ENCODE measurements at places on chromosomes 7 and 10.

DNA sequence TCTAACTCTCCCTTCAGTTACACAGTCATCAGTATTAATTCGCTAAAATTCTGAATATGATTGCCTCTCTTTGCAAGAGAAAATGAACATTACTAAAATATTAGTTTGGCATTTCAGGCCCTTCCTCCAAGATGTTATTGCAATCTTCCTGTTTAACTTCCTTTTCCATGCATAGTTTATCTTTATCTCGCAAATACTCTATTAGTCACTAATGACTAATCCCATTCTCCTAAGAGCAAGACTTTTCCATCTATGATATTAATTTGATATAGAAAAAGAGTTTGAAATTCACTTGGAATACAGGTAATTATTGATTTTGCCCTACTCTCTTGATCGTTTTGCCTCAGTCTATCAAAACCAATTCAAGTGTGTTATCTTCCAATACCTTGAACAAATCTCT is 41.8 kb upstream of the SEMA3A start:
- no peak for DNase-seq

DNA sequence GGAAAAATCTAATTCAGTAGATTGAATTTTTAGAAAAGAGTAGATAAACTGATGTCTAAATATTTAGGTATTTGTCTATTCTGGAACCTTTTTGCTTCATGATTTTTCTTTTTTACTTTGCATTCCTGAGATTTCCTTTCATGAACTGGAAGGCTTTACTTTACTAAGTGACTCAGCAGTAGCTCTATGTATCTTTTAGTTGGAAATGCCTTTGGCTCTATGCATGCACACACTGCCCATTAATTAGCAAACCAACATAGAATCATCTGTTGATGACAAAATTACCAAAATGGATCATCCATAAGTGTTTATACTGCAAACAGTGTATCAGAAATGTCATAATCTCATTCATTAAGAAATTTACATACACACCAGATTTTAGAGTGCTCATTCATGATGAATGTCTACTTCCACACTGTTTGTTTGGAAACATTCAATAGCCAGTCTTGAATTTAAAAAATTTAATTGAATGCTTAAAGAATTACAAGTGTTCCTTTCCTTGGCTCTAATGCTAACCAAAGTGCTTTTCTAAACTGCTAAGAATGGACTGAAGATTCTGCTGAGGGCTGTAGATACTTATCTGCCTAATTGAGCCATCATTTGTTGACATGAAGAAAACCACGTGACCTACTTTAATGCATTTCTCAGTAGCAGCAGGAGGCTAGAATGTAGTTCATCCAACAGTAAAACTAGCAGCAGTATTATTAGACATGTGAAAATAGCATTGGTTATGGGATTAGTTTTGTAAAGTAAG is 282.0 kb downstream of the ADK start:
- DNase-seq, result no peak

DNA sequence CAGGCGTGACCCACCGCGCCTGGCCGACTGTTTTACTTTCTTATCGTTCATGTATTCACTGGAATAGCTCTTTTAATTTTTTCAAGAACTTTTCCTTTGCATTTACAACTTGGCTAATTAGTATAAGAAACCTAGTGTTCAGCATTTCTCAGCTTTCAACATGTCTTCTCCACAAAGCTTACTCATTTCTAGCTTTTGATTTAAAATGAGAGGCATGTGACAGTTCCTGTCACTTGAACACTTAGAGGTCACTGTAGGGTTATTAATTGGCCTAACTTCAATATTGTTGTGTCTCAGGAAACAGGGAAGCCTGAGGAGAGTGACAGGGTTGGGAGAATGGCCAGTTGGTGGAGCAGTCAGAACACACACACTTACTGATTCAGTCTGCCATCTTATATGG is 125.1 kb upstream of the GPR22 start:
- DNase-seq, result no peak

DNA sequence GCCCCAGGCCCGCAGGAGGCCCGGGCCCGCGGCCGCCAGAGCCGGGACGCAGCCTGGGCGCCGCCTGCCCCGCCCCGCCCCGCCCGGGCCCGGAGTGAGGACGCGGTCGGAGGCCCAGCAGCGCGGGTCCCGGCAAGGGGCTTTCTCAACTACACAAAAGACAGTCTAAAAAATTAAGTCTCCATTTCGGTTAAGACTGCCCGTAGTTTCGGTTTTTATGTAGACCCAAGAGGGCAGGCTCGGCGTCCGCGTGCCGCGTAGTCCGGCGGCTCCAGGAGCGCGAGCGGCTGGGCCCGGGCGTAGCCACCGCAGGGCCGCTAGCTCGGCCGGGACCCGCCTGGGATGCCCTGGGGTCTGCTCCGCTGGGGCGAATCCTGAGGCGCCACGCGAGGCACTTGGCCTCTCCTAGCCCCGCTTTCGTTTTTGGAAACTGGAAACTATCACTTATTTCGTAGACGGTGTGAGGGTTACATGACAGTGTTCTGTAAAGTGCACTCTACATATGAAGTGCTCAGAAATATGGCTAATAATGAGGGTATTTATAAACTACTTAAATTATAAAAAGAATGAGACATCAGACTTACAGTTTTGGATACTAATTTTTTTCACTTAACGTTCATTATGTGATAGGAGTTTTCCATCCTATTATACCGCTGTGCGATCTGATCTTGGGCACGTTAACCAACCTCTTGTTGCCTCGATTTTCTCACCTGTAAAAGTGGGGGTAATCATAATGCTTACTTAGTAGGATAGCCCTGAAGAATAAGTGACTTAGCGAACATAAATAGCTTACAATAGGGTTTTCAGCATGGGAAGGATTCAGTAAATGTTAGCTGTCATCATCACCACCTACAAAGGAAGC is 573 bp downstream of the BLVRA start:
- DNase-seq, result peak; percentile 34

DNA sequence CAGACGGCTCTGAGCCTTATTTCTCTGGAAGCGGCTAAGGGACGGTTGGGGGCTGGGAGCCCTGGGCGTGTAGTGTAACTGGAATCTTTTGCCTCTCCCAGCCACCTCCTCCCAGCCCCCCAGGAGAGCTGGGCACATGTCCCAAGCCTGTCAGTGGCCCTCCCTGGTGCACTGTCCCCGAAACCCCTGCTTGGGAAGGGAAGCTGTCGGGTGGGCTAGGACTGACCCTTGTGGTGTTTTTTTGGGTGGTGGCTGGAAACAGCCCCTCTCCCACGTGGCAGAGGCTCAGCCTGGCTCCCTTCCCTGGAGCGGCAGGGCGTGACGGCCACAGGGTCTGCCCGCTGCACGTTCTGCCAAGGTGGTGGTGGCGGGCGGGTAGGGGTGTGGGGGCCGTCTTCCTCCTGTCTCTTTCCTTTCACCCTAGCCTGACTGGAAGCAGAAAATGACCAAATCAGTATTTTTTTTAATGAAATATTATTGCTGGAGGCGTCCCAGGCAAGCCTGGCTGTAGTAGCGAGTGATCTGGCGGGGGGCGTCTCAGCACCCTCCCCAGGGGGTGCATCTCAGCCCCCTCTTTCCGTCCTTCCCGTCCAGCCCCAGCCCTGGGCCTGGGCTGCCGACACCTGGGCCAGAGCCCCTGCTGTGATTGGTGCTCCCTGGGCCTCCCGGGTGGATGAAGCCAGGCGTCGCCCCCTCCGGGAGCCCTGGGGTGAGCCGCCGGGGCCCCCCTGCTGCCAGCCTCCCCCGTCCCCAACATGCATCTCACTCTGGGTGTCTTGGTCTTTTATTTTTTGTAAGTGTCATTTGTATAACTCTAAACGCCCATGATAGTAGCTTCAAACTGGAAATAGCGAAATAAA is 175.5 kb downstream of the RNF216 start:
- DNase-seq, result no peak

DNA sequence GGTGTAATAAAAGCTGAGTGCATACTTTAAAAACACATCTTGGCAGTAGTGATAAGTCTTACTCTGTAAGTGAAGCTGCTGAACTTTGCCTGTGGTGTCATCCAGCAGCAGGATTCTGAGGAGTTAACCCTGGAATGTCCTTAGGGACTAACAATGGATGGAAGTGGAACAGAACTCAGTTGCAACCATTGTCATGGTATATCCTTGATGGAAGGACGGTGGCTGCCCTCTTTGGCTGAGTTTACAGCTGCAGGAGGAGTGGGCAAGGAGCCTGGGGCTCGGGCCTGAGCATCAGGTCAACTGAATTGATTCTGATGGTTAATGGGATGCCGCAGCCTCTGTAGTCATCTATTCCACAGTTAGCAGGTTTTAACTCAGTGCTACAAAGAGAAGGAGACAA is 56.2 kb downstream of the MRC1 start:
- no peak for DNase-seq

GRCh38 chr7:106424476-106425016 is 139.8 kb upstream of the NAMPT start:
- DNase-seq, result no peak

- no peak for DNase-seq
These were observed 50.9 kb downstream of the SGCE start for GRCh38 chr7:94605031-94605430.

GRCh38 chr10:58322072-58322834 is 12.6 kb upstream of the UBE2D1 start:
- peak; percentile 39 for DNase-seq

DNA sequence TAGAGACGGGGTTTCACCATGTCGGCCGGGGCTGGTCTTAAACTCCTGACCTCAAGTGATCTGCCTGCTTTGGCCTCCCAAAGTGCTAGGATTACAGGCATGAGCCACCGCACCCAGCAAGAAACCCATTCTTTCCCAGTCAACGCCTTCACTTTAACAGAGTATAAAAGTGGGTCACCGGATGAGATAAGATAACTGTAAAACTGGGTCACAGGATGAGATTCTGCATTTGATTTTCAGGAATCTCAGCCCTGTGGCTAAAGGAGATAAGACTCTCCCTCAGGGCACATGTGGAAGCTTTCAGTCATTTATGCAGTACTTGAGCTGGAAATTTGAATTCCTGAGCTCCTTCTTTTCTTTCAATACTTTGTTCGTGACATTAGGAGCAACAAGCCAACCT is 70.8 kb downstream of the LRRC17 start:
- DNase-seq, result no peak

DNA sequence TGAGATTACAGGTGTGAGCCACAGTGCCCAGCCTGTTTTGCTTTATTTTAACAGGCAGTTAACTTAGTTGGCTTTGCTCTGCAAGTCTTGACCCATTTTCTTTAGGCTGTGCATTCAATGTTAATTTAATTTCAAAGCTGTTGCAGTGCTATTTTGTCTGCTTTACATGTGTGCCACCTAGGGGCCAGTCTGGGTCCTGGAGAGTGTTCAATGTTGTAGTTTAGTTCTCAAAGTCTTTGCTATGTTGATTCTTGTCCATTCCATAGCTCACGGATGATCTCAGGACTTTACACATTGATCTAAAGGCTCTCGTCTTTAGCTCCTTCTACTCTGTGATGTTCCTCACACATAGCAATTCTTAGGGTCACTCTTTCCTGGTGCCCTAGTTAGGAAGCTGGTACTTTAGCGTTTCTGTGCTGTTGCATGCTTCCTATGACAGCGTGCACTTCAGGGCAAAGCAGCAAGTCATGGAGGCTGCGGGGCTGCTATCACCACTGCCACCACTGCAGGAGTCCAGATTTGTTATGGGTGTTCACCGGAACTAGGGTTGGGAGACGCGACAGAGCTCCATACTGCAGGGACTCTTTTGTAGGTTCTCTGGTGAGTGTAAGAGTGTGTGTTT is 16.4 kb upstream of the ABCA13 start:
- peak; percentile 73 for DNase-seq

DNA sequence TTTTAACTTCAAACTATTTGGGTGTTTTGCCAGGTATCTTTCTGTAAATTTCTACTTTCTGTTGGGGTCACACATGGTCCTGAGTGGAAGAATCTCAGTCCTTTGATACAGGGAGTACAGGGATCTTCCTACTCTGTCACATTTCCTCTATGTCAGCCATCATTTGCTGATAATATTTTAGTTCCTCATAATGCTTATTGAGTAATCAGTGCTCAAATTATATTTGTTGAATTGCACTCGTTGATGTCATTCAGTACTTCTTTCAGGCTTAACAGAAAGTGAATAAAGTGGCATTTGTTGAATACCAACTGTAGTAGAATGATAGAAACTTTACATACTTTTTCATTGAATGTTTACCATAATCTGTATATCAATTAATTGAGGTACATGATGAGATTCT is 31.9 kb downstream of the WDR11 start:
- DNase-seq, result no peak

DNA sequence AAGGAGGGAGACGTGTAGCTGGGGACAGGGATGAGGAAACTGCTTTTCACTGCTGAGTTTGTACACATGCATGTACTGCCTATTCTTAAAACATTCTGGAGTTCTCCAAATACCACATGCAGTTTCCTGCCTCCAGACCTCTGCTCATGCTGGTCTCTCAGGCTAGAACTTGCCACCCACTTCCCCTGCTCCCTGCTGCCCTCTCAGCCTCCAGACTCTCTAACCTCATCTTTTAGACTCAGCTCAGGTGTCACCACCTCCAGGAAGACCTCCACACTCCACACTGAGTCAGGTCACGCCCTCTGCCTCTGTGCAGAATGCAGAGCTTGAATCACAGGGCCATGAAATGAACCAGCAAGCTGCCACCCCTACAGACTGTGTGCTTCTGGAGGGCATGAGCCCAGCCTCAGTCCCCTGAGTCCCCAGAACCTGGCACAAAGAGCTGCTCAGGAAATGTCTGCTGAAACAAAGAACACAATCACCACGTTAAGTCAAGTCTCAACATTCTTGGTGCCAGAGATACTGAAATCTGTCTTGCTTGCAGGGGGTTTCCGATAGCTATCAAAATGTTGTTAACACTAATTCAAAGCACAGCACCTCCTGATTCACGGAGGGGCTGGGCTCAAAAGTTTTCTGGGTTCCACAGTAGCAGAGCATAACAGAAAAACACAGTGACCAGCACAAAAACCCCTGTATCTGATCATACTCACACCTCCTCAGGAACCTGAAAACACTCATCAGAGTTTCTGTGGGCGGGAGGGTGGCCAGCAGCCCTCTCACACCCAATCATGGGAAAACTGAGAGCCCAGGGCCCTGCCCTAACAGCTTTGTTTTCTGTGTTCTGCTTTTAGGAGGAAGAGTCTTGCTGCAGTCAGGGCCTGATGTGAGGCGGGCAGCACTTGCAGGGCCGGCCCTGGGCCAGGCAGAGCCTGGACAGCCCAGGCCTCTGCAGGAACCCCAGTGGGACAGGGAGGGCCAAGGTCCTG is 21.1 kb downstream of the FAM53B start:
- no peak for DNase-seq

- peak; percentile 24 for DNase-seq
These were observed 229.4 kb downstream of the LRMDA start for GRCh38 chr10:75660823-75661222.

- DNase-seq, result no peak
These were observed 76.5 kb downstream of the OR13A1 start for GRCh38 chr10:45238896-45239295.

Data from body of pancreas (tissue), 4 donors.